ENCODE measurements at places on chromosomes 2 and 18.

DNA sequence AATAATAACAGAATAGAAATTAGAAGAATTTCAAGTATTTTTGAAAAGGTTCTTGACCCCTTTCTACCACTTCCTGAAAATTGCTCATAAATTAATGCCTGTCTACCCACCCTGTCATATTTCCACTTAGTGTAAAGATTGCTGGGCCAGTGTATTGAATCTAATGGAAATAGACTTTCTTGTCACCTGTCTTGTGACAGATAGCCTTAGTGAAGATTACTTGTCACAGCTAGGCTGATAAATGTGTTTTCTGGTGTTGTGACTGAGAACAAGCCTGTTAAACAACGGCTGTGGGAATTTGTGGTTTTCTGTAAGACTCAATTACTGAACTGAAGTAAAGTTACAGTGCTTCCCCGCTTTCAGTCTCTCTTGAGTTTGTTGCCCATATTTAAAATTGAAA, 37.0 kb downstream of the PIK3C3 start:
- DNase-seq = no peak

- DNase-seq = no peak
Measured at GRCh38 chr2:20384953-20385352, 34.3 kb upstream of the PUM2 start.

GRCh38 chr2:218438596-218438995, 19.7 kb downstream of the VIL1 start:
- no peak for DNase-seq

DNA sequence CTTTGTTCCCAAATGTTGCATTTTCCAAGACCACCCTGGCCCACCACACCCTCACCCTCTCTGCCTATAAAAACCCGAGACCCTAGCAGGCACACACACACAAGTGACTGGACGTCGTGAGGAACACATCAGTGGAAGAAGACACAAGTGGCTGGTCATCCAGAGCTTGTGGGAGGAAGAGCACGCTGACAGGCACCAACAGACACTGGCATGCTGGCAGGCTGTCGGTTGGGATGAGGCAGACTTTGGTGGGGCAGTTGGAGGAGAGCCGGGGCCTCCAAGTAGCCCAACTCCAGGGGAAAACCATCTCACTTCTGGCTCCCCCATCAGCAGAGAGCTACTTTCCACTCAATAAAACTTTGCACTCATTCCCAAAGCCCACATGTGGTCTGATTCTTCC, 225.5 kb upstream of the ZEB2 start:
- no peak for DNase-seq

- DNase-seq = no peak
Measured at GRCh38 chr2:328761-329160, 40.9 kb upstream of the ALKAL2 start.

- no peak for DNase-seq
Measured at GRCh38 chr2:234869164-234869563, 82.7 kb upstream of the SH3BP4 start.

DNA sequence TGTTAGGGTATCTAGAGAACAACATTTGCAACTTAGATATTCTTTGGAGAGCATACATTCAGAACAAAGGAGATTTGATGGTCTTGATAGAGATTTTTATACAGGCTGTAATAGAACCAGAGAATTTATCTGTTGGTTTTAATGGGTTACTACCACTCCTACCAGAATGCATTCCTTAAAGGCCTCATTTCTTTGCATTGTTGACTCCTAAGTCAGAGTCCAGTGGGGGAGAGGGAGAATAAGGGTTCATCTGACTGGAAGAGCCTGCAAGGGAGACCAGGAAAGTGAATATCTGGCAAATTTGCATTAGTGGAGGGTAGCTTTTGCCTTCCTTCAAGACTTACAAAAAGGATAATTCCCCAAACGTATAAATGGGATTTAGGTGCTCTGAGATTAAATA, 29.7 kb downstream of the AGPS start:
- DNase-seq = no peak

- no peak for DNase-seq
Measured at GRCh38 chr2:63530704-63531279, 57.5 kb downstream of the WDPCP start.

DNA sequence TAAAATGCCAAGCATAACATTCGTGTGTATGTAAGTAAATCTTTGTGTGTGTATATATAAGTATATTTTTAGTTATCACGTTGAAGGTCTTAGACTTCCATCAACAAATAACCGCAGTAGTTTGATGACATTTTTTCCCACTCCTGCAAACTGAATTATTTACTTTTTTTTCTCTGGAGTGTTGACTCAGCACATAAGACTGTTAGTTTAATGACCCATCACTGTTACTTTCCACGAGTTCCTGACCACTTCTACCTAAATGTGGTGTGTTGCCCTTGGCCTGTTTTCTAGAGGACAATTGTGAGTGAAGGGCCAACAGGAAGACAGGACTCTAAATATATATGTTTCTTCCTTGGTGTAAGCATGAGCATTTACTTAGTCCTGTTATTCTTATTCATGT, 71.3 kb upstream of the TXNDC2 start:
- DNase-seq = no peak

- DNase-seq = no peak
Measured at GRCh38 chr18:52636536-52636935, 296.5 kb downstream of the DCC start.

DNA sequence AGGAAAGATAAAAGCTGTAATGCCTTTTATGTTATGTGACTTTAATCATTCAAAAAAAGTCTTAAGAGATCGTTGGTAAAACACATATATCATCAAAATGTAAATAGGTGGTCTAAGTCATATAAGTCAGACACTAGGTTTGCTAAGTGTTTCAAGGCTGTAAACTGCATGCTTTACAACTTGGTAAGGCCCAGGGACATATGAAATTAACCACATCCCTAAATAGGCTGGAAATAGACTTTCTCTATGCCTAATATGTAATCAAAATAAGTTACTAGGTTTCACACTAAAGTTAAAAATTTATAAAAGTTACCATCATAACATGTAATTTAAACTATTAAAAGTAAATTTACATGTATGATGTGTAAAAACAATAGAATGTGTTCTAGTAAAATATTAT, 946.3 kb upstream of the LRATD1 start:
- DNase-seq = no peak

GRCh38 chr2:179444056-179444455, 179.4 kb upstream of the SESTD1 start:
- DNase-seq = no peak

DNA sequence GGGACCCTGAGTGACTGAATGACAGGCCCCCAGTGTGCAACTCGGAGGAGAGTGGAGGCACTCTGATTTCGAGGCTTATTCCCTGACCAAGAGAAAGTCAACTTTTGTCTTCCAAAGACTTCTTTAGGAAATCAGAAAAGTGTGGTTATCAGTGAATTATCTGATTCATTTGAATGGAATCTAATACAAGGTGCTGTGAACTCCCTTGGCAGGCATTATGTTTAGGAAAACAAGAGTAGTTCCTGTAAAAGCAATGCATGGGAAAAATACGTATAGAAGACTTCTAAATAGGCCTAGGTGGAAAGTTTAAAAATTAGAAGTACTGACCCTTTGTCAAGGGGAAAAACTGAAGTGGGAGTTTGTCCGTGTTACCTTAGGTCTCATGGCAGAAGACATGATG, 269.4 kb downstream of the GBX2 start:
- no peak for DNase-seq

- no peak for DNase-seq
Measured at GRCh38 chr2:178194600-178195389, 483 bp downstream of the OSBPL6 start.

DNA sequence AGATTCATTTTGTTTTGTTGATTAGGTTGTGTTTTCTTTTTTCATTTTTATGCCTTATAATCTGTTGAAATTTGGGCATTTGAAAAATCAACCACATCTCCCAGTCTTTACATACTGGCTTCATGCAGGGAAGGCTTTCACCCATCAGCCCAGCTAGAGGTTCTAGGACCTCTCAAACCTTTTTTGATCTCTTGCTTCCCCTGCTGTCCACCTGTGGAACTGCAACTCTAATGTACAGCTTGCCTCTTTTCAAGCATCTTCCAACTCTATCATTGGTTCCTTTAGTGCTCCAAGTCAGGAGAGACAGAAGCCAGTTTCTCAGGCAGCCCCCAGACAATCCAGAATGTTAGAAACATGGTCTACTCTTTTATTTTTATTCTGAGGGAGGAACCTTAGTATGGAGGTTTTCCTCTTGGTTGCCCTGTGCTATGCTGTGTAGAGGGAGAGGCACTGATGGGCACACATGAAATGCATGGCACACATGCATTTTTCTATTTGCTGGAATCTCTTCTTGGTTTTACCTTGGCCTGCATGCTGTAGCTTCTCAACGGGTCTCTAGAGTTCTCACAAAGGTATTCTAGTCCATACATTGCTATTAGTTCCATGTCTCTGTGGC, 107.2 kb upstream of the L3MBTL4 start:
- DNase-seq = no peak

DNA sequence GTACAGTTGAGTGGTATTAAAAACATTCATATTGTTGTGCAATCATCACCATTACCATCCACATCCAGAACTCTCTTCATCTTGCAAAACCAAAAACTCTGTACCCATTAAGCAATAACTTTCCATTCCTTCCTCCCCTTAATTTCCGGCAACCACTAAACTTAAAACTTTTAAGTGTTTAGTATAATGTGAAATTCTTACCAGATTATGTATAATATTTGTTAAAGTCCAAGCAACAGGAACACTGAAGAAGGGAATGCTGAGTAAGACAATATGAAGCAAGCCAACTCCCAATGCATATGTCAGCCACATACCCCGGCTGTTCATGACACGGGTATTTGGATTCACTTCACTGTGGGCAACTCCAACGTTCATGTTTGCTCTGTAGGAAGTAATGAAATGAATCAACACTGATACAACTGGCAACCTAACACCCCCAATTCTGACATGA, 1.9 kb downstream of the ORMDL1 start:
- DNase-seq = no peak

DNA sequence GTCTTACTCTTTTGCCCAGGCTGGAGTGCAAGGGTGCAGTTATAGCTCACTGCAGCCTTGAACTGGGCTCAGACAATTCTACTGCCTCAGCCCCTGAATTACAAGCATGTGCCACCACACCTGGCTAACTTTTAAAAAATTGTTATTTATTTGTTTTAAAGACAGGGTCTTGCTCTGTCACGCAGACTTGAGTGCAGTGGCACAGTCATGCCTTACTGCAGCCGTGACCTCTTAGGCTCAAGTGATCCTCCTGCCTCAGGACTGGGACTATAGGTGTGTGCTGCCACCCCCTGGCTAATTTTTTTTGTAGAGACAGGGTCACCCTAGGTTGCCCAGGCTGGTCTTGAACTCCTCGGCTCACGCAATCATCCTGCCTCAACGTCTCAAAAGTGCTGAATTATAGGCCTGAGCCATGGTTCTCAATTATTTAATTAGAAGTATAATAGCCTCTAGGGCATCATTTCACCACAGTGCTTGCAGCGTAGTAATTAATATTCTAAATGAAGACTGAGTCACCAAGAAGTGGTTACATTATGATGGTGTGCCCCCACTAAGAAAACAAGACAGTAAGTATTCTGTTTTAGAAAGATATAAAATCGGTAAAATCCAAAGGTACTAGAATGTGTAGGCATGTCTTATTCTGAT, 69.6 kb downstream of the EML4 start:
- DNase-seq = no peak

DNA sequence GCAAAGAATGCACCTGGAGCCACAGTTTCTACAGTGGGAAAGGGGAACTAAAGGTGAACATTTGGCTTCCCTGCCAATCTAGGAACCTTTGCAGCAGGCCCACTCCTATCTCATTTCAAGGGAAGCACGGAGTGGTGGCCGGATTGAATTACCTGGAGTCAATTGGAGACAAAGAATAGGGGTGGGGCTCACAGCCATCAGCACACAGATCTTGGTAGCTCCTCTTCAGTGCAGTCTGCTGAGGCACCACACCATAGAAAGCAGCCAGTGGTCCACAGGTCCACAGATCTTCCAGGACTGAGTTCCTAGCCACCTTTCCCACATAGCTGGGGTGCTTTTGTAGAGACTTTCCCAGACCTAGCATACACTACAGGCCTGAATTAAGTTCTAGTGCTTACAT, 43.5 kb upstream of the NXPH2 start:
- DNase-seq = no peak

DNA sequence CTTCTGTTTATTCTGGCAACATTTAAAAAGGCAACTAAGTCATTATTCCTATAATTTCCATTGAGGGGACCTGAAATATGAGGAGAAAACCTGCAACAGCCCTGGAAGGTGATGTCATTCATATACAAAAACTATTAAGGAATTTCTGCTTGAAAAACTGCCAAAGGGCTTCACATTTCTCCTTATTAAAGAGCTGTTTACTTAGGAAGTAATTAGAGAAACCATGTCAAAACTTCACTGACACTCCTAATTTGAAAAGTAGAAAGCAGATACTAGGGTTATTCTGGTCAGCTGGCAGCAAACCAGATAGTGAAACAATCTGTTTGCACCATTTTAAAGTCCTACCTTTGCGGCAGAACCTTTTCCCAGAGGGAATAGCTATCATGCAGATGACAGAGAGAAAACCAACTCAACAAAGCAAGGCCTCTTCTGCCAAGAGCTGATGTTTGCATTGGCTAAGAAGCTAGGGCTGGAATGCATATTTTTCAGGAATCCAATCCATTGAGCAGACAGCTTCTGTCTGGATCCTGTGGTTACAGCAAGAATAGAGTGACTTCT, 592.2 kb upstream of the SYT4 start:
- no peak for DNase-seq

GRCh38 chr18:58335223-58335622, 291.2 kb downstream of the NEDD4L start:
- no peak for DNase-seq

GRCh38 chr18:21894619-21895367, 154.2 kb downstream of the MIB1 start:
- no peak for DNase-seq

DNA sequence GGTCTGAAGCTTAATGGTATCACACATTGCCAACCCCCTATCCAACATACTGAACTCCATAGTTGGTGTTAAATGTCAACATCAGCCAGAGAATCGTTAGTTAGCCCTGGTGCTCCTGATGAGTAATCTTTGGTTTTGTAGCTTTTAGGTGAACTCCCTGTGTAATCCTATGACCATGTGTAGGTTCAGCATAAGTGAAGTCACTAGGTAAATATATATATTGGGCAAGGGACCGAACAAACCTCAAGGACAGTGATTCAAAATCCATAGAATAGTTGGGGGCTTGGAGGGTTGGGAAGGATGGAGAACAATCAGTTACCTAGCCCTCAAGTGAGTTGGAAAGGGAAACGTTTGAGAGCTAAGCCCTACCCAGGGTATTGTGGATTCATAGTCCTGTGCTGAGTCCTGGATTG, 16.0 kb upstream of the AP1S3 start:
- no peak for DNase-seq

GRCh38 chr2:240419723-240420122, 15.7 kb upstream of the GPC1 start:
- DNase-seq = no peak

GRCh38 chr2:214497489-214497888, 86.6 kb downstream of the VWC2L start:
- DNase-seq = no peak

GRCh38 chr2:12210016-12210933, 463.8 kb downstream of the LPIN1 start:
- DNase-seq = no peak

Measured in activated CD8-positive, alpha-beta memory T cell treated with anti-CD3 and anti-CD28 coated beads for 48 hours (primary cell).